ENCODE measurements at places on chromosomes 1 and 21. TPM values are rescaled to one million over a fixed set of nuclear protein-coding genes. Genes with fewer than 3 reads are reported as not detected.

- H3K27ac ChIP-seq: no peak overlapping the region
- H3K4me1 ChIP-seq: no peaks in the 10 kb centered on the region
- DNase-seq: no peak
- no peak overlapping the region for H3K4me3 ChIP-seq
- no peaks in the 10 kb centered on the region for H3K27me3 ChIP-seq
- H3K36me3 ChIP-seq: no peaks in the 10 kb centered on the region
Measured at GRCh38 chr1:45477646-45478045, 13.3 kb downstream of the TESK2 start.

GRCh38 chr1:145988773-145989172, 7.6 kb downstream of the TXNIP start:
- no peaks in the 10 kb centered on the region for H3K27me3 ChIP-seq
- DNase-seq: no peak
- H3K36me3 ChIP-seq: peaks cover 4% of the 10 kb centered on the region
- peaks cover 11% of the 10 kb centered on the region for H3K4me1 ChIP-seq

GRCh38 chr1:7408771-7409150, 362.3 kb upstream of the VAMP3 start:
- H3K36me3 ChIP-seq: no peaks in the 10 kb centered on the region
- no peak overlapping the region for H3K27ac ChIP-seq
- no peaks in the 10 kb centered on the region for H3K27me3 ChIP-seq

DNA sequence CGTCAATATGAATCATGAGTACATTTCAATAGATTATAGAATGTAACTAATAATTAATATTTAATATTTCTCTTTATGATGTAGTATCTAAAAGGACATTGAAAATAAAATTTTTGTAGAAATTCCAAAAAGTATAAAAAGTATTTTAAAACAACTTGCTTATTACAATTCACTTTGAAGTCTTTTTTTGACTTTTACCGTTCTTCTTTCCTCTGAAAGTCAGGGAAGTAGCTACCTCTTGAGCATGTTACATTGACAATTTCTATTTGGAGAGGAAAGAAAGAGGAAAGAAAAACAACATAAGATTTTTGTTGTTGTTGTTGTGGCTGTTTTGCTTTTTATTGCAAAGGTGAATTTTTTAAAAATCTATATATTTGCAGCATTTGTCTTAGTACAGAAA, 1.3 kb downstream of the PTPRC start:
- no peak overlapping the region for H3K4me3 ChIP-seq
- DNase-seq: no peak

DNA sequence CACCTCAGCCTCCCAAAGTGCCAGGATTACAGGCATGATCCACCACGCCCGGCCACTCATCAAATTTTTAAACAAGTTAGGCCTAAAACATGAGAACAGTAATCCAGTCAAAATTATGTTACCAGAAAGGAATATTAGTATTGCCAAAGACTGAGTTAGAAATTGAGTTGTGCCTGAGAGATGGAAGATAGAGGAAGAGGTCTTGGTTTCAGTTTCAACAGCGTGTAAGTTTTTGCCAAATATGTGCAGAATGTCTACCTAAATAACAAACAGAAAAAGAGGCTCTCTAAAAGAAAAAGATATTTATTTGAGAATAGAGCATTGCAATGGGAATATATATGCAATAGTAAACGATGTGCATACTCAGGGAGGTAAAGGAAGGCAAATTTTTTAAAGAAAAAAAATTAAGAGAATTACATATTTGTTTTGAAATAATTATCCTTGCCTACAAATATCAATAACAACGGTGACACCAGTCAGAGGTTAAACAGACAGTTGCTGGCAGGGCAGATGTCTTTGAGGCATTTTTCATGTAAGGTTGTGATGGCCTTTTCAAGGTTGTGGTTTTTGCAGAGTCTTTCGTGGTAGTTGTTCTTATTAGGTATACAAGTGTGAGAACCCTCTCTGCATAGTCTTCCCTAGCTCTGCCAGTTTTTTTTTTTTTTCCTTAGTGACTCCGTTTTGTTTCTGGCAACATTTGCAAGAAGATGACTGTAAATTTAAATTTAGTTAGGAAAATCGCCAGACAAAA, 2.2 kb upstream of the CD1B start:
- H3K27ac ChIP-seq: no peak overlapping the region
- H3K27me3 ChIP-seq: no peaks in the 10 kb centered on the region
- H3K4me3 ChIP-seq: no peak overlapping the region
- no peaks in the 10 kb centered on the region for H3K36me3 ChIP-seq
- H3K4me1 ChIP-seq: no peaks in the 10 kb centered on the region

OPRD1 gene
- total RNA-seq: under 0.01 TPM

- no peak for DNase-seq
- H3K36me3 ChIP-seq: no peaks in the 10 kb centered on the region
- H3K27ac ChIP-seq: no peak overlapping the region
- no peaks in the 10 kb centered on the region for H3K27me3 ChIP-seq
Measured at GRCh38 chr1:232764458-232765251, 40.6 kb upstream of the MAP10 start.

PLPP3 gene
- 46.4 TPM for total RNA-seq

GRCh38 chr1:119882132-119883049, 13.9 kb downstream of the ADAM30 start:
- peak; percentile 27 for DNase-seq
- peaks cover 2% of the 10 kb centered on the region for H3K4me1 ChIP-seq
- H3K27me3 ChIP-seq: peaks cover 2% of the 10 kb centered on the region

DNA sequence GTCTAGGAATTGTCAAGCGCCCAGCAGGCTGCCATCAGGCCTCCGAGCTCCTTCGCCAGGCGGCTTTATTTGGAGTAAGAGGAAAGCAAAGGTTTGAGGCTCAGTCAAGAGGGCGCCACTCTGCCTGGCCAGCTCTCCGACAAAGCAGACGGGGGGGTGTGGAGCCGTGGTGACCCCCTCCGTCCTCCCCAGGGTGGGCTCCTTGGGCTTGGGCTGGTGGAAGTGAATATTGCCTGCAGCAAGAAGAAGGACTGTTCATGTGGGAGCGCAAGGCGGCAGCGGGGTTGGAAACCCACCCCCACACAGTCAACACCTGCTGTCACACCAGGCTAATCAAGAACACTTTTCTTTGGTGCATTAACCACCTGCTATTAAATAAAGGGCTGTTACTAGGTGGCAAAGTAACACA, 14.6 kb downstream of the EPHX1 start:
- no peaks in the 10 kb centered on the region for H3K27me3 ChIP-seq
- no peak overlapping the region for H3K27ac ChIP-seq
- H3K4me3 ChIP-seq: no peak overlapping the region
- H3K4me1 ChIP-seq: peaks cover 2% of the 10 kb centered on the region
- peaks cover 4% of the 10 kb centered on the region for H3K36me3 ChIP-seq
- DNase-seq: no peak

ERICH3 gene
- total RNA-seq: not detected

DNA sequence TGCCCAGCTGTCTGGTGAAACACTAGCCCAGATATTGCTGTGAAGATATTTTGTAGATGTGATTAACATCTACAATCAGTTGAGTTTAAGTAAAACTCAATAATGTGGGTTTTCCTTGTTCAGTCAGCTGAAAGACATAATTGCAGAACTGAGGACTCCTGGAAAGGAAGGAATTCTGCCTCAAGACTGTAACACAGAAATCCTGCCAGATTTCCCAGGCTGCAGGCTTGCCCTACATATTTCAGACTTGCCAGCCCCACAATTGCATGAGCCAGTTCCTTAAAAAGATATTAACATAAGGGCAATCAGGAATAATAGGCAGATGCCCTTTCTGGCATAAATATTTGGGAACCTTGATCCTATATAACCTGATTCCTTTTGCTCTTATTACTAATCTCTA, 14.2 kb upstream of the NIBAN1 start:
- no peak for DNase-seq
- no peak overlapping the region for H3K4me3 ChIP-seq
- H3K27ac ChIP-seq: no peak overlapping the region
- H3K36me3 ChIP-seq: no peaks in the 10 kb centered on the region

GRCh38 chr1:149963358-149963757, 26.7 kb upstream of the MTMR11 start:
- H3K4me1 ChIP-seq: peaks cover 5% of the 10 kb centered on the region
- H3K36me3 ChIP-seq: peaks cover 35% of the 10 kb centered on the region
- no peaks in the 10 kb centered on the region for H3K27me3 ChIP-seq
- no peak overlapping the region for H3K4me3 ChIP-seq
- H3K27ac ChIP-seq: no peak overlapping the region

Measured in IMR-90 (cell line).